ENCODE measurements at places on chromosomes 5 and 9.

GRCh38 chr9:133204335-133204992 is 4.6 kb downstream of the OBP2B start:
- no peak for DNase-seq

DNA sequence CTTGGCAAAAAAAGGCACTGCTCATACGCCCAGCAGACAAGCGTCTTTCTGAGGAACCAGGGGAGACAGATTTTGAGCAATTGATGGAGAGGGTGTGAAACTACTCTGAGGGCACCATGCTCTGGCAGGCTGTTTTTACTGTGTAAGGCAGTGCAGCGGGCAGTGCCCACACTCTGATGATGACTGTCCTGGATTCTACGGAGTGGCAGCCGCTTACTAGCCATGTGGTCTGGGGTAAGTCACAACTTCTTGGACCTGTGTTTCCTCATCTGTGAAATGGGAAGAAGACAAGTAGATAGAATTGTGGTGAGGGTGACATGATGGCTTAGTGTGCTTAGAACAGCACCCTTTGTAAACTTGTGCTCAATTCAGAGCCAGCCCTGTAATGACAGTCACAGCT is 38.8 kb downstream of the FABP6 start:
- DNase-seq = no peak

GRCh38 chr5:71537687-71538086 is 49.5 kb upstream of the MCCC2 start:
- no peak for DNase-seq

- DNase-seq = no peak
These were observed 9.0 kb upstream of the MYOZ3 start for GRCh38 chr5:150651924-150652671.

- DNase-seq = no peak
These were observed 22.3 kb upstream of the NR3C1 start for GRCh38 chr5:143425835-143426234.

- no peak for DNase-seq
These were observed 603.0 kb downstream of the NR2F1-AS1 start for GRCh38 chr5:92977846-92978540.

- no peak for DNase-seq
These were observed 8.6 kb downstream of the SLC2A8 start for GRCh38 chr9:127405344-127406125.

- no peak for DNase-seq
These were observed 101.9 kb downstream of the RPS23 start for GRCh38 chr5:82176115-82176814.

DNA sequence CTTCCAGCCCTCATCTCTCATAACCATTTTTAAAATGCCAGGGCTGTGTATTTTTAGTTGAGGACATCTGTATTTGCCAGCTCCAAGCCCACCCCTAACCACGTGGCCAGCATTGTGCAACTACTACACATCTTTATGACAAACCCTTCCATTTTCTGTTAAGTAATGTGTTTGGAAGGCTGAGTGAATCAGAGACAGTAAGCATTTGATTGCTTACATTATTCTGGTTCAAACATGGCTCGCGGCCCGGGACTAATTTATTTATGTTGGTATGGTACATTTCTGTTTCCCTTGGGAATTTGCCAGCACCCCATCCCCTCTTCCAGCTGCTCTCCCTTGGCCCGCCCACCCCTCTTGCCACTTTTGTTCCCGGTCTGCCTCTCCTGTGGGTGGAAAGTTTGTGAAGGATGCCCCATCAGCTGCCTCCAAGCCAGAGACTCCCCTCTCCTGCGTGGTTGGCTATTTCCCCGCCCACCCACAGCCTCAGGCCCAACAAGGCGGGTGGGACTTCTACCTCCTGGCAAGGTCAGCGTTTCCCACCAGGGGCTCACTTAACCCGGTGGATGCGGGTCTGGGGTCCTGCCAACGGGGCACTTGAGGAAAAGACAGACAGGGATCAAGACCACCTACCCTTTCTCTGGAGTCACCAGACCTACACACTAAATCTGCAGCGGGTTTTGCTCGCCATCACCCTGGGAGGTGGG is 162.2 kb downstream of the HSD17B3 start:
- DNase-seq = no peak

DNA sequence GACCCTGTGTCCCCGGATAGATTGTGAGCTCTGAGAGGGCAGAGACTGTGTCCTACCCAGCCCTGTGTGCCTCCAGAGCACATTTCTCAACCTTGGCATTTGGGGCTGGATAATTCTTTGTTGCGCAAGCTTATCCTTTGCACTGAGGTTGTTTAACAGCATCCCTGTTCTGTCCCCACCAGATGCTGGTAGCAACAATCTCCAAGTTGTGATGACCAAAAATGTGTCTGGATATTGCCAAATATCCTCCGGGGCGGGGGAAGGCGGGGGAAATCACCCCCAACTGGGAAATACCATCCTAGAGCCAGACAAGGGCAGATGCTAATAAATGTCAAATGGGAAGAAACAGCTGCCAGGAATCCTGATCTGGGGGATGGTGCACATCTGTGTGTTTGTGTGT is 24.0 kb upstream of the TNIP1 start:
- DNase-seq = no peak

Data from activated CD4-positive, CD25-positive, alpha-beta regulatory T cell (primary cell).